Cerebellar nuclear complex (tissue), 1 donor: ENCODE measurements at places on chromosomes 2 and 18.

DNA sequence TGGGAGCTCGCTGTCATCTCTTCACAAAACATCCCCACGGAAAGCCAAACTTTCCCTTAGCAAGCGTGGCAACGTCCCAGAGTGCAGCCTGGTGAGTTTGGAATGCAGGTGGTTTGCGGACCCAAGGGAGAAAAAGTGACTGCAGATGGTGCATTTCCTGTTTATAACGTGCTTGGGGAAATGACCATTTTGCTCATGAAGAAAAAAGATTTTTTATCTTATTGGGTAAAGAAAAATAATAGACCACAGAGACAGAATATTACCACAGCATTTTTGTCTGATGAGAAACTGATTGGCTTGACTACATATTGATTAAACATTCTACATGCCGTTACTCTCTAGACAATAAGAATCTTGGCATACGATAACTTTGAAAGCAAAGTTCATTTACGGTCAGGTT, 136.5 kb downstream of the COPS8 start:
- no peak for DNase-seq

GRCh38 chr2:169528271-169528701, 18.8 kb downstream of the KLHL41 start:
- no peak for DNase-seq

GRCh38 chr2:43837831-43838559, 644 bp downstream of the ABCG5 start:
- DNase-seq, result no peak

GRCh38 chr2:143434445-143434844, 305.2 kb downstream of the ARHGAP15 start:
- no peak for DNase-seq

- no peak for DNase-seq
Measured at GRCh38 chr2:54208364-54209240, 47.4 kb downstream of the TSPYL6 start.

DNA sequence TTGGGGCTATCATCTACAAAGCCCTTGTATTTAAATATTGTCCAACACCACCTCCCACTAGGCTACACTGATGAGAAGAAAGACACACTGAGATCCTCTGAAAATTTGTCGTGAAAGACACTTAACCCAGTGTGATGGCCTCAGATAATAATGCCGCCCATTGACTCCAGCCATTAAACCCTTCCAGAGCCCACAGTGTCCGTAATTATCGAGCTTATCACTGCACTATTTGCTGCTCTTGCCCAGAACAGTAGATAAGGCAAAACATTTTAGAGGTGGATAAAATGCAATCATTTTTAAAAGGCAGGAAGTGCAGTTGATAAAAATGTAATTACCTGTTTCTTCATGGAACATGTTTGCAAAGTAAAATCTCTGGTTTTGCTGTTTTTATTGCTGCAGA, 121.3 kb upstream of the DDX18 start:
- no peak for DNase-seq

DNA sequence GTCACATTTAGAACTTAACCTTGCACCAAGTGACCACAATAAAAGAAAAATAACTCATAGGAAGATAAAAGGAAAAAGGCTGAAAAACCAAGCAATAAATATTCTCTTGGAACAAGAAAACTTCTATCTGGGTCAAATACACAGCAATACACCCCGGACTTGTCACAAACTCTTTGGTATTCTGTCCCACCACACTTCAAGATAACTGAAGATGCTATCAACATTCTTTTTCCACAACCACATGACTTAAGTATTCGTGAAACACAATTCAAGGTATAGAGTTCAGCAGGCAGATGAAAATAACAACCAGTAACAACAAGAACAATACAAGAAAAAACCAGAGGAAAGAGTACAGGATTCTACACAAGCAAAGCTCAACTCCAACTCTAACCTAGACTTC, 18.0 kb downstream of the MBD2 start:
- no peak for DNase-seq

DNA sequence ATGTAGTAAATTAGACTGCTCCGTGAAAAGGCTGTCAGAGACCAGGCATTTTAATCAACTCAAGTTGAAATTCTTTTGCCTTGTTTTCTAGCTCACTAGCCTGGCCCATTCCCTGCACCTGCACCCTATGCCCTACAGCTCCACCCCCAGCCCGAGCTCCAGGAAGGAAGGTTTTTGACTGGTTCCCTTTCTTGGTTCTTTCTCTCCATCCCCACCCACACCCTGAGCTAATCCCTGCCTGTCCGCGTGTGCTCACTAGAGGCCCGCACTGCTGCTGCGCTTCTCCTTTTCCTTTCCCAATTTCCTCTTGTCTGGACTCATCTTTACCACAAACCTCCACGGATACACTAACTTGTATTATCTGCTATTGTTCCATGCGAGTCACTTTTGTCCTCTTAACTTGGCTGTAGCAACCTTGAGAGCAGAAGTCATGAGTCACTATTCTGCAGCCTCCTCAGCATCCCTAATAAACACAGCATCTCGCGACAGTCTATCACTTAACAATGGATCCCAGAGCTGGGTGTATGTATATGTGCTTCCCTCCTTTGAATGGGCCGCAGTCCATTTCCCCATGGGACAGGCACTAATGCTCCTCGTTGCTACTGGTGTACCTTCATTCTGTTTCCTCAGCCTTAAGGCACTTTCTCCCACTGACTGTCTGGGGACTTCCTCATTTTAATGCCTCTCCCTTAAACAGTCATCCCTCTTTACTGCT, 36.5 kb downstream of the COLEC12 start:
- no peak for DNase-seq

GRCh38 chr2:207528980-207529329, 807 bp upstream of the CREB1 start:
- DNase-seq, result no peak

DNA sequence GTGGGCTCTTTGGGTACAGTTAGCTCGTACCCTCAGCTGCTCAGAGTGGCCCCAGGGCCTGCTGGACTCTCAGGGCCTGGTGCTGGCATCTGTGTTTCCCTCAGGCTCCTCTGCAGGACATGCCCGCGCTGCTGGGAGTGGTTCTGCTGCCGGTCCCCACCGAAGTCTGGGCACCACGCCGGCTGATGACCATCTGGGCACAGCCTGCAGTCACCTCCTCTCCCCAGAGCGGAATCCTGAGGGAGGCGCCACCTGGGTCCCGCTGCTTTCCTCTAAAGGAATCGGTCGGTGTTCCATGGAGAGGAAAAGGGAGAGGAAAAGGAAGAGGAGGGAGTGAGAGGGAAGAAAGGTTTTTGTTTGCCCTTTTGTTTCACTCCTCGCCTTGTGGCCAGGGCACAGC, 43.6 kb downstream of the MC2R start:
- DNase-seq, result peak; percentile 49

GRCh38 chr2:86677816-86678215, 42.3 kb upstream of the RMND5A start:
- no peak for DNase-seq

GRCh38 chr2:221197225-221197856, 374.8 kb downstream of the EPHA4 start:
- DNase-seq, result no peak

DNA sequence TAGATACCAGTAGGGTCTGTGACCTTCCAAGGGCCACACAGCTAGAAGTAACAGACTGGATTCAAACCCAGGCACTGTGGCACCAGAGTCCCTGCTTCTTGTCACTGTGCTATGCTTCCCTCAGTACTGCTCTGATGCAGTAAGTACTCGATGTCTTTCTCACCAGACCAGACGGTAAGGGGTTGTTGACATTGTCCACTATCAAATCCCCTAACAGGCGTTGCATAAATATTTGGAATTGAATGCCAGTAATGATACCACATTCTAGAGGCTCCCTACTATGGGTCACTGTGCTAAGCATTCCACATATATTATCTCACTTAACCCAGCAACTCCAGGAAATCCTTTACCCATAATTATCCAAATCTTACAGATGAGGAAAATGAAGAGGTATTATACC, 223.1 kb downstream of the C1D start:
- DNase-seq, result no peak

DNA sequence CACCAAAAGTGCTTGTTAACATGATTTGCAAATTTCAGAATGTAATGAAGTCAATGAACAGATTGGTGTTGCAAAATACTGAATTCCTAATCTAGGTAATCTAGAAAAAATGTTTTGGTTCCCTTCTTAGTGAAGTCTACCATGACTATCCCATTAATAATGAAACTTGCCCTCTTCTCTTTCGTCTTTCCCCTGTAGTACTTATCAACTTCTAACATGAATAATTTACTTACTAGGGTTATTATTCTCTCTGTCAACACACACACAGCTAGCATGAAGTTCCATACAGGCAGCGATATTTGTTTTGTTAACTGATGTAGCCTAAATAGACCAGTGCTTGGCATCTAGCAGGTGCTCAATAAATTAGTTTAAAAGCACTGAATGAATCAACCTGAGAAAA, 160.2 kb downstream of the NCK2 start:
- DNase-seq, result no peak

GRCh38 chr2:9231291-9232165, 24.9 kb downstream of the ASAP2 start:
- peak; percentile 35 for DNase-seq

GRCh38 chr2:239826786-239827522, 198.2 kb downstream of the NDUFA10 start:
- no peak for DNase-seq

GRCh38 chr2:240569523-240569997, 1.3 kb downstream of the RNPEPL1 start:
- DNase-seq, result no peak

GRCh38 chr18:79790996-79791972, 6.5 kb upstream of the KCNG2 start:
- DNase-seq, result no peak

DNA sequence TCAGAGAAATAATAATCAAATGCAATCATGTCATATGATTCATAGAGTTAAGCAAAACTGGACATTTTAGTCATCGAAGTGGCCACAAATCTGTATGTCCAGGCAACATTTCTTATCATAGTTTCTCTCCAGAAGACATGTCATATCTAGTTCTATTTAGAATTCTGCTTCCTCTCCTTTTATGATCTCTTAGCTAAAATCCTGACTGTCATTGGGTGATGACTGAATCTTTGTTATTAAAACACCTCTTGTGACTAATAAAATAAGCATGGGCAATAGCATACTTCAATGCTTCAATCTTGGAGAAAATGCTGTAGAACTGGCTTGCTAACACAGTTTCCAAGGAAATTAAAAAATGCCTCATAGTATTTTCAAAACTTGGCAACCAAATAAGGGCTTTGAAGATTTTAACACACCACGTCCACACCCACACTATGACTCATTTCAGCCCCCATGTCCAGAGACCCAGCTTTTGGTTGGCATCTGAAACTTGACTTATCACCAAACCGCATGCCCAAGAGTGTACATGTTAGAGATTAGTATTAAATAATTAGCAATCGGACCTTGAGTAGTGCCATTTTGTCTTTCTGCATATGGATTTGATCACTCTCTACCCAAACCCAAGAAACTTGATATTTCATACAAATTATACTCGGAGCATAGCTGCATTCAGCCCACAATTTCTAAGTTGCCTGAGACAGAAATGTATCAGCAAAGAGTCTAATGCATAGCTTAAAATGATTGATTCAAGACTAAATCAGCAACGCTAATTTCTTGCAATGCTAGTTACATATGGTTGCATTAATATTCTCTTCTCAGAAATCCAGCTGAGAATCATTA, 106.5 kb upstream of the ETAA1 start:
- no peak for DNase-seq

DNA sequence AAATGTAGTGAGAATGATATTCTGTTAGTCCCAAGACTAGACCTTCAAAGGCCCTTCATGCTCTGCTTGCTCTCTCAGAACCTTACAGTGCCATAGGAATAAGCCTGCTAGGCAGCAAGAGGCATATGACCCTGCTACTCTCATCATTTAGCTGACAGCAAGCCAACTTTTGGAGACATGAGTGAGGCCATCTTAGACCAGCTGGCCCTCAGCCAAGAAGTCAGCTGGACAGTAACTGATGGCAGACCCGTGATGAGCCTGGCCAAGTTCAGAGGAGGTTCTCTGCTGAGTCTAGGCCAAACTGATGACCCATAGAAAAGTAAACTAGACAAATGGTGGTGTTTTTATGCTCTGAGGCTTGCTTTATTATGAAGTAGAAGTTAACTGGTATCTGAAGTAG, 82.6 kb downstream of the C18orf54 start:
- DNase-seq, result no peak

DNA sequence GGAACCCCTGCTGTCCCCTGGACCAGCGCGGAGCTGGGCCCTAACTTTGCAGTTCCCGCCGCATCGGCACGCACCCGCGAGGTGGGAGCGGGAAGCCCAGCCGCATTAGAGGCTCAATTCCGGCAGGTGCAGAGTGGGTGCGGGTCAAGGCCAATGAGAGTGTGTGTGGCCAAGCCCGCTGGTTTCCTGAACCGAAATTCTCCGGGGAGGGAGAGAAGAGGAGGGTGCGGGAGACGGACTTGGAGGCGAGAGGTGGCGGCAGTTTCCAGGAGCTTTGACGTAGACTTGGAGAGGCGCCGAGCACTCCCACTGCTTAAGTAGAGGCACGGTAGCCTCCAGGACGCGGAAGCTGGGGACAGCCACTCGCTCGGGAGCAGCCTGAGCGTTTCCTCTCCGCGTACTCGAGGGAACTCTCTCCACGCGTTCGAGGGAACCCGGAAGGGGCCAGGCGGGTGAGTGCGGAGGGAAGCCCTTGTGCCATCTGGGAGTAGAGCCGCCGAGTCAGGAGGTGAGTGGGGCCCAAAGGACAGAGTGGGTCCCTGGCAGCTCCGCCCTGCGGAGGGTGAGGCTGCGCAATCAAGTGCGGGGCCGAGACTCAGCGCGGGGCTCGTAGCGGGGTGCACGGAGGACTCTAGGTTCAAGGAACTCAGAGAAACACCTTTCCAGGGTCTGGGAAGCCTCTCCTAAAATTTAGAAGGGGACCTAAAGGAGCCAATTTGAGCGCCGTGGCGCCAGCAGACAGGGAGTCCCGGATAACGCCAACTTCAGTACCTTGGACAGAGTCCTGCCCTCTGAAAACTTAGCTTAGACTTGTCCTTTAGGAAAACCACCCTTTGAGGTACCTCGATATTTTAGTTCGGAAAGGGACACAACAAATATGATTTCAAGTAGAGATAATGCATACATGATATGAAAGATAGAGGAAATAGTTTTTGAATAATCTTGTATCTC, at the start of gene FAM237A:
Gene FAM237A, plus strand, starts transcription at position 413 of the 951 bp plus-strand sequence. CDS start 1,750 bp downstream, outside the sequence.
- DNase-seq, result no peak
